Hepatic stellate cell (primary cell): ENCODE measurements at places on chromosomes 16 and 17.

DNA sequence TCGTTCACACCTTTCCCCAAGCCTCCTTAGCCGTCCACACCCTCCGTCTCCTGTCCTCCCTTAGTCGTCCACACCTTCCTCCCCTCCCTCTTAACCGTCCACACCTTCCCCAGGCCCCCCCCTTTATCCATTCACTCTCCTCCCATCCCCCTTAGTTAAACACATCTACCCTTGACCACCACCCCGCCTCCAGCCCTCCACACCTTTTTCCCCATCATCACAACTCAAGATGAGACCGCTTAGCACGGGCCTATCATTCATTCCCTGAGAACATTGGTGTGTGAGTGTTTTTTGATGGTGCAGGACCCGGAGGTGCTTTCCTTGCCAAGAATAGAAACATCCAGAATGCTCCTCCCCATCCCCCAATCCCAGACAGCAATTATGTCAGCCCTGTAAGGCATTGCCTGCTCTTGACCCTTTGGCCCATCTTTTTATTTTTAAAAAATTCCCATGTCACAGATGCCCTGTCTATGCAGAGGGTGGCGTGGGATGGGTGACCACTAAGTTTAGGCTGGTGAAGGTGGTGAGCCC lies 1.4 kb downstream of the TENT4B start:
- no peak for DNase-seq

DNA sequence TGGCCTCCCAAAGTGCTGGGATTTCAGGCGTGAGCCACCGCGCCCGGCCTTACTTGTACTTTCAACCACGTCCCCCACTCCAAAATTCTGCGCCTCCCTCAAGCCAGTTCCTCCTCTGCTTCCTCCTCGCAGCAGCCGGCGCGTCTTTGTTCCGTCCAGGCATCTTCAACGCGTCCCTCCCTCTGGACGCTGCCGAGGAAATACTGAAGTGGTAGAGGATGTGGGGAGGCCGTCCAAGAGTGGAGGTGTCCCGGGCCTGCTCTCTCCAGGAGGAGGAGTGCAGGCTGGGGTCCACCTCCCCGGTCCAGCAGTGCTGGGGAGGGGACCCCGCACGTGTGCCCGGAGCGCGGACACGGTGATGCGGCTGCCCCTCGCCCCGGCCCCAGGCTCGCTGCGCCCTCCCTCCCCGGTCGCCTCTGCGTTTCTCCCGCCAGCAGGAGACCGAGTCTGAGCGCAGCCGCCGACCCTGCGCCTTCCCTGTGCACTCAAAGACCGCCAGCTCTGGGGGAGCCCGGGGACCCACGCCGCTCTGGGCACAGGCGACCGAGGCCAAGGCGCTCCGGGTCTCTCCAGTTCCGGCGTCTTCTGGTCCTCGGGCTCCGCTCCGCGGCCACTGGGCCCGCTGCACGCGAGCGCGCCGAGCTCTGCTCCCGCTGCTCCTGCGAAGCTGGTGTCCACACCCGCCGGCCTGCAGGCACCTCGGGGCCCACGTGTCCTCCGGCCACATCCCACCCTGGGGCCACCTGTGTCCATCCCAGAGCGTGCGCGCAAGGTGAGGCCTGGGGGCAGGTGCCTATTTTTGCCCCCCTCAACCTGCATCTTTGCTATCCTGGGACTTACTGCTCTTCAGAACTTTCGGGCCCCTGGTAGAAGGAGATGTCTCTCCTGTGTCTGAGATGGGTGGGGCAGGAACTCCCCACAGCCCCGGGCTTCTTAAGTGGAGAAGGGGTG lies 31.7 kb downstream of the OSBPL7 start:
- peak; percentile 74 for DNase-seq

GRCh38 chr17:70336411-70336810 lies 167.1 kb downstream of the KCNJ2 start:
- DNase-seq, result no peak

GRCh38 chr16:58551496-58551895 lies 36.2 kb downstream of the SETD6 start:
- no peak for DNase-seq

- no peak for DNase-seq
Observed at GRCh38 chr17:78789663-78790181, 7.6 kb upstream of the CYTH1 start.

- DNase-seq, result peak; percentile 78
Observed at GRCh38 chr16:81632392-81633146, 146.5 kb upstream of the PLCG2 start.

- no peak for DNase-seq
Observed at GRCh38 chr17:70622368-70623260, 453.3 kb downstream of the KCNJ2 start.

DNA sequence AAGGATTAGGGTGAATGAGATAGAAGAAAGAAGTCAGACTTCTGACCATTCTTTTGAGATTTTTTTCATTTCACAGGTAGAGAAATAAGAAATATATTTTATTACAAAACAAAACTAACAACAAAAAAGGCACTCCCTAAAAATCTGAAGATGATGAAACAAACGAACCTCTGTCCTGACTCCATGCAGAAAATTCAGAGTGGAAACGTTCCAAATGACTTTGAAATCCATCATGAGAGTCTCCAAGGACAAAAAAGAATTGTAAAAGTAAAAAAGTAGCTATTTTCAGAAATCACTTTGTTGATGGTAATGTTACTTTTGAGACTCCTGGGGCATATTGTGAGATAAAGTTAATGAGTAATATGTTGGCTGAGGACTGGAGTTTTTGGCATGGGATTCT lies 26.4 kb upstream of the MNT start:
- DNase-seq, result no peak

DNA sequence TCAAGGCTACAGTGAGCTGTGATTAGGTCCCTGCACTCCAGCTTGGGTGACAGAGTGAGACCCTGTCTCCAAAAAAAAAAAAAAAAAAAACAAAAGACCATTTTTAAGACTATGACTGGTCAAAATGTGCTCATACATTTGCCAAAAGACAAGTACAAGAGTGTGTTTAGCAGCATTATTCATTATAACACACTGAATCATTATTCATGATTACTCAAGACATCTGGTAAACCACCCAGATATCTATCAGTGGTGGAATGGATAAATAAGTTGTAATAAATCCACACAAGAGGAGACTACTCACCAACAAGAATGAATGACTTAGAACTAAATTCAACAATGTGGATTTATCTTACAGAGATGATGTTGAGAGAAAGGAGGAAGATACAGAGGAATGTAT lies 716.3 kb downstream of the MAF start:
- DNase-seq, result no peak

GRCh38 chr16:89152831-89153700 lies 18.5 kb upstream of the CDH15 start:
- no peak for DNase-seq

DNA sequence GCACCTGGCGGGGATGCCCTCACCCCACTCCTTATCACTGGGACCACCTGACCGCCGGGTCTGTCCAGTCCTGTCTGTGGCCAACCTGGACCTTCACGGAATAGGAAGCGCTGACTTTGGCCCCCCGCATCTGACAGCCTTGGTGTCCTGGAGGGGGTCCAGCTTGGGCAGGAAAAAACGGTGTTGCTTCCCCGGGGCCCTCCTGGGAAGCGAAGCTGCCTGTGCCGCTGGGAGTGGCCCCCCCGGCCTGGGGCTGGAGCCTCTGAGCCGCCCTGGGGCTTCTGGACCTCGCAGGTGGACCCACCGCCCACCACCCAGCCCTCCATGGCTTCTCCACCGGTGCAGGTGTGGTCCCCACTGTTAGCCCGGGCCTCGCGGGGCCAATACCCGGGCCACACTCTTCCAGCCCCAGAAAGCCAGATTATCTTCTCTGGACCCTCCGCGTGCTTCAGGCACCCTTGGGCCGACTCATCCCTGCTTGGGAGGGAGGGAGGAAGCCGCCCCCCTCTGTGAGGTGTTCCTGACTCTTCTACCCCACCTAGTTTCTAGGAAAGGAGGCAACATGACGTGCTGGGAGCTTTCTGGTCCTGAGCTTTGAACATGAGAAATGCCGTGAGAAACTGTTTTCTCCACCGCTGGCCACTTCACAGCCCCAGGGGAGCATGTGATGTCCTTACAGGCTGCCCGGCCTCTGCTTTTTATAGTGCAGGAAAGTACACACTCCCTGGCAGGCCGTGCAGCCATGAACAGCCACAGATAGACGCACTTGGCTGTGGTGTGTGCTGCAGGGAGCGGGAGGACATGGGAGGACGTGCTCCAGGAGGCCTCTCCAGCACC lies 1.1 kb downstream of the C1QTNF1 start:
- DNase-seq, result peak; percentile 50

DNA sequence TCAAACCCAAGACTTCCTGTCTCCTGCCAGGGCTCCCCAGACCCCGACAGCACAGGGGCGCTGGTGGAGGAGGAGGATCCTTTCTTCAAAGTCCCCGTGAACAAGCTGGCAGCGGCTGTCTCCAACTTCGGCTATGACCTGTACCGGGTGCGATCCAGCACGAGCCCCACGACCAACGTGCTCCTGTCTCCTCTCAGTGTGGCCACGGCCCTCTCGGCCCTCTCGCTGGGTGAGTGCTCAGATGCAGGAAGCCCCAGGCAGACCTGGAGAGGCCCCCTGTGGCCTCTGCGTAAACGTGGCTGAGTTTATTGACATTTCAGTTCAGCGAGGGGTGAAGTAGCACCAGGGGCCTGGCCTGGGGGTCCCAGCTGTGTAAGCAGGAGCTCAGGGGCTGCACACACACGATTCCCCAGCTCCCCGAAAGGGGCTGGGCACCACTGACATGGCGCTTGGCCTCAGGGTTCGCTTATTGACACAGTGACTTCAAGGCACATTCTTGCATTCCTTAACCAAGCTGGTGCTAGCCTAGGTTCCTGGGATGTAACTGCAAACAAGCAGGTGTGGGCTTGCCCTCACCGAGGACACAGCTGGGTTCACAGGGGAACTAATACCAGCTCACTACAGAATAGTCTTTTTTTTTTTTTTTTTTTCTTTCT lies 8.1 kb downstream of the SERPINF1 start:
- no peak for DNase-seq

GRCh38 chr17:78474614-78475146 lies 96.2 kb downstream of the PGS1 start:
- DNase-seq, result no peak

DNA sequence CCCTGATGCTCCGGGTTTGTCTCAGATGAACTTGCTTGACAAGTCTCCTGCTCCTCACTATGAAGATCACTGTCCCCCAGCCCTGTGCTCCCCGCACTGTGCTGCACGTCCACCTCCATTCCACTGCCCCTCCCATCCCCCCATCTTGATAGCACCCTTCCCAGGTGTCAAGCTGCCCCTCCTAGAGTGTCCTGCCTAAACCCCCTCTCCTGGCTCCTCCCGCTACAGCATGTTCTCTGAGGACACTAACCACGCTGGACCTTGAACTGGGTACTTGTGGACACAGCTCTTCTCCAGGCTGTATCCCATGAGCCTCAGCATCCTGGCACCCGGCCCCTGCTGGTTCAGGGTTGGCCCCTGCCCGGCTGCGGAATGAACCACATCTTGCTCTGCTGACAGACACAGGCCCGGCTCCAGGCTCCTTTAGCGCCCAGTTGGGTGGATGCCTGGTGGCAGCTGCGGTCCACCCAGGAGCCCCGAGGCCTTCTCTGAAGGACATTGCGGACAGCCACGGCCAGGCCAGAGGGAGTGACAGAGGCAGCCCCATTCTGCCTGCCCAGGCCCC lies 18.5 kb downstream of the DEXI start:
- DNase-seq, result no peak

DNA sequence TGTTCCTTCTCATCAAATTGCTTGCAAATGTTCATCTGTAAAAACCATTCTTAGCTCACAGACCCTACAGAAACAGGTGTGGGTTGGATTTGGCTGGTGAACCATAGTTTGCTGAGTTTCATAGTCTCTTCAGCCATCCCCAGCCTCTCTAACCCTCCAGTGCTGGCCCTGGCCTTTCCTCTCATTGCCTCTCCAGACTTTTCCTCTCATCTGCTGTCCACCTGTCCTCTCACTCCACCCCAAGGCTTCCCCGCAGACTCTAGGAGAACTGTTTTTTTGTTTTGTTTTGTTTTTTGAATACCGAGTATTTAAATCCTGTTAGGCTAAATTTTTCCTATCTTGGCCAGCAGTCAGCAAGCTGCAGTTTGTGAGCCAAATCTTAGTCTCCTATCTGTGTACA lies 41.1 kb downstream of the MEOX1 start:
- no peak for DNase-seq

GRCh38 chr17:51685287-51685909 lies 425.1 kb downstream of the UTP18 start:
- no peak for DNase-seq

DNA sequence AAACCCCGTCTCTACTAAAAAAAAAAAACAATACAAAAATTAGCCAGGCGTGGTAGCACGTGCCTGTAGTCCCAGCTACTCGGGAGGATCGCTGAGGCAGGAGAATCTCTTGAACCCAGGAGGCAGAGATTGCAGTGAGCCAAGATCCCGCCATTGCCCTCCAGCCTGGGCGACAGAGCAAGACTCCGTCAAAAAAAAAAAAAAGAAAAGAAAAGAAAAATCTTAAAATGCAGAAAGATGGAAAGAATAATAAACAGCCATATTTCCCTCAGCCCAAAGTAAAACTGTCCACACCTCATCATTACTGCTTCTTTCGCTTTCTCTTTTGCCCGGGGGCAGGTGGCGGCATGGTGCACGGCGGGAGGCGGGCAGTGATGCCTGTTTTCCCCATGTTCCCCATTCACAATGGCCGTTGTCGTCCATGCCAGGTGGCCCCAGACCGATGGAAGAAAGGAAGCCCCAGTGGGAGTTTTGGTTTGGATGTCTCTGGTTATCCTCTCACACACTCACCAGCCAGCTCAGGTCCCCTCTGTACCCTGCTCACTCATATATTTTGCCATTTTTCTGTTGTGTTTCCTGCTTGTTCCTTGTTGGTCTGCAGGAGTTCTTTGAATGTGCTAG lies 37.0 kb upstream of the PEMT start:
- no peak for DNase-seq

DNA sequence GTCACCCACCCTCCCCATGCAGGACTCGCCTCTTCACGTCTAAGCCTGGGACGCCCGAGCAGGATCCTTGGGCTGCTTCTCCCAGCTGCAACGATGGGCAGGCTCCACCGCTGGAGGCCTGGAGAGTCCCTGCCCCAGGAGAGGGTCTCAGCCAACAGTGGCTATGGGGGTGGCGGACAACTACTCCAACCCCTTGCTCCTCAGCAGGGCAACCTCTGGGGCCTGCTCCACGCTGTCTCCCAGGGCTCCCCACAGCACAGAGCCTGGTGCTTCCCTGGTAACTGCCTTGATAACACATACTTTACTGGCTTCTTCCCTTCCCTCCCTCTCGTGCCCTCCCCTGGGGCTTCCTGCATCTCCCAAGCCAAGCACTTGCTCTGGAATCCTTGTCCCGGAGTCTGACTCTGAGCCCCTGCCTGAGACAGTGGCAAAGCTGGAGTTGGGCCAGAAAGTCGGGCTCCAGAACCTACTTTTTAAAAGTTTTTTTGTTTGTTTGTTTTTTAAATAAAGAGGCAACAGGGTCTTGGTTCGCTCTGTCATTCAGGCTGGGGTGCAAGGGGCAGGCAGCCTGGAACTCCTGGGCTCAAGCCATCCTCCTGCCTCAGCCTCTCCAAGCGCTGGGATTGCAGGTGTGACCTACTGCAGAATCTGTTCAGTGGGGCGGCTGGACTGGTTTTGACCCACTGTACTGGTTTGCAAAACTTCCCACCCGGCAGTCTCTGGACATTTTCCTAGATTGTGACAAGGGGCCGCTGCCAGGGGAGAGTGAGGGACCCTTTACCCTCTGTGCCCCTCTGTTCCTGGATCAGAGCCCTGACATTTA lies 99.4 kb downstream of the TNFRSF13B start:
- DNase-seq, result no peak
